ENCODE measurements at places on chromosomes 11 and 22. TPM values are rescaled to one million over a fixed set of nuclear protein-coding genes. Genes with fewer than 3 reads are reported as not detected.

Gene E2F8
- 2.1 TPM for total RNA-seq

Gene BLID
- 0.71 TPM for total RNA-seq

Gene C11orf97
- not detected for total RNA-seq

Gene PPP2R1B
- 30.9 TPM for total RNA-seq

Gene WNT11
- total RNA-seq, result 0.21 TPM

Gene ADAMTS15
- total RNA-seq, result 8.0 TPM

Gene KCNK4
- total RNA-seq, result not detected

Gene RASGRP2
- not detected for total RNA-seq

Gene SORL1
- 12.9 TPM for total RNA-seq

Gene SLC25A45
- total RNA-seq, result 0.56 TPM

Gene OR5B17
- total RNA-seq, result not detected

Gene ENTHD1
- total RNA-seq, result not detected

Gene CALCB
- not detected for total RNA-seq

Measured in airway epithelial cell (primary cell).